ENCODE measurements at places on chromosomes 7 and 10.

- DNase-seq: no peak
Observed at GRCh38 chr7:37420946-37421695, 27.5 kb downstream of the ELMO1 start.

DNA sequence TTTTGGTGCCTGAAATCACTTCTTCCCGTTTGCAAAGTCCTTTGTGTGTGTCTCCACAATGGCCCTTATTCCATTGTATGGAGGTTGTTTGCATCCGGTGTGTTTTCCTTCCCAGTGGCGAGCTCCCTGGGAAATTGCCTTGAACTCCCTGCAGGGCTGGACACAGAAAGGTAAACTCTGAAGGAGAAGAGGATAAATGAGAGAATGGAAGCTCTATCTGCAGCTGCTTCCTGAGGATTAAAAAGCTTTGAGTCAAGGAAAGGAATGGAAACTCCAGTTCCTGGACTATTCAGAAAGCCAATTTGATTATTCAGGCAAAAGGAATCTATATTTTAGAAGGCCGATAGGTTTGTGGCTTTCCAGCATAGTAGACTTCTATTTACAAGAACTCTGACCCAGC, 4.4 kb upstream of the GRK5 start:
- DNase-seq: no peak

GRCh38 chr10:49613882-49614241, at the start of gene CHAT:
TSS of gene CHAT (plus strand) at chr10:49614037. CDS start at chr10:49614190, 153 bp downstream.
- DNase-seq: no peak

- no peak for DNase-seq
Observed at GRCh38 chr10:71600849-71601248, 118.7 kb downstream of the C10orf105 start.

DNA sequence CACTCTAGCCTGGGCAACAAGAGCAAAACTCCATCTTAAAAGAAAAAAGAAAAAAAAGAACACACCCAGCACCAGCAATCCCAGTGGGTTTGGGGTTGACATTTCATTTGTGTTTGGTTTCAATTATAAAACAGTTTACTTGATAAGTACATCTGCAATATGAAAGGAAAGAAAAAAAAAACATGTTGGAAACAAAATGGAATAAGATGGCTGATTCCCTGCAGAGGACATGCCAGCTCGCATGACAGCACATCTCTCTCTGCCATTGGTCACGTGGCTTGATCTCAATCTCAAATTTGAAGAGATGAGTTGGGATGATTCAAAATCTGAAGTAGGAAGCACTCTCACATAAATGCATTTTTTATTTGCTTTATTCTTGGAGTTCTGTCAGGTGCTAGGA, 28.0 kb downstream of the MYOF start:
- no peak for DNase-seq

DNA sequence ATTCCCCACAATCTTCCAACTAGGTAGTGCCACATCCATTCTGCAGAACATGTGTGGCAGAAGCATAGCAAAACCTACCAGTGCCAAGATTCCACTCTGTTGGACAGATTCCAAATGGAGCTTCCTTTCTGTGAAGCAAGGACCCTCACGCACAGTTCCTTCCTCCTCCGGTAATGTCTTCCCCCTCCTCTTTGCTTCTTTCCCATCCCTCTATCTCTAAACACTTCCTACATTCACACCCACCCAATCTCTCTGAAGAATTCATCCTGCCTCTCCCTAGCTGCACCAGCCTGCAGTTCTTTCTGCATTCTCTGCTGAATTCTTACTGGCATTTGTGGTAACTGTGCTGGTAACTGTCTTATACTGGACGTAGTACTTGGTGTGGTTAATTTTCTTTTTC, 124.9 kb downstream of the RNLS start:
- no peak for DNase-seq

GRCh38 chr10:128774979-128775378, 648.8 kb upstream of the MKI67 start:
- DNase-seq: no peak

DNA sequence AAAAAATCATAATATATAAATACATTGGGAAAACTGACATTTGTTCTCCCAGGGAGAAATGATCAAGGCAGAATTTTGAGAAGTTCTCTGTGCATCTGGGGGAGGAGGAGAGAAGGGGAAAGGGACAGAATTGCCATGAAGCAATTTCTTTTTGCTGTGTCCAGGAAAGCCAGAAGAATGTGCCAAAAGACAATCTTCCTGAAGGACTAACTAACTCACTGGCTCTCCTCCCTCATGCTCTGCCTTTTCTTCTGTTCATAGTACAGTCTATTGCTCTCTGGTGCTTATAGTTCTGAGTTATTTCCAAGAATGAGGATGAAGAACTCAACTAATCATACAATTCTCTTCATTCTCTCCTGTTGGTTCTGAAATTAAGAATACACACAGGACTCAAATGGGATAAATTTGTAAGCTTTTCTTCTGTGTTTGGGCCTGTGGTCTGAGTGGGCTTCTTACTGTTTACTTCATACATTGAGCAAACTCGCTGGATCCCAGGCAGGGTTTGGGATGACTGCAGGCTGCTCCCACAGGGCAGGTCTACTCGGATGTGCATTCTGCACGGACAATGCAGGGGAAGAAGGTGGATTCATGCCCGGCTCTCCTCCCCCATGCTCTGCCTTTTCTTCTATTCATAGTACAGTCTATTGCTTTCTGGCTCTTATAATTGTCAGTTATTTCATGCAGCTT, 22.2 kb upstream of the FAM171A1 start:
- DNase-seq: no peak

GRCh38 chr10:44979281-44980191, 927 bp upstream of the DEPP1 start:
- no peak for DNase-seq

DNA sequence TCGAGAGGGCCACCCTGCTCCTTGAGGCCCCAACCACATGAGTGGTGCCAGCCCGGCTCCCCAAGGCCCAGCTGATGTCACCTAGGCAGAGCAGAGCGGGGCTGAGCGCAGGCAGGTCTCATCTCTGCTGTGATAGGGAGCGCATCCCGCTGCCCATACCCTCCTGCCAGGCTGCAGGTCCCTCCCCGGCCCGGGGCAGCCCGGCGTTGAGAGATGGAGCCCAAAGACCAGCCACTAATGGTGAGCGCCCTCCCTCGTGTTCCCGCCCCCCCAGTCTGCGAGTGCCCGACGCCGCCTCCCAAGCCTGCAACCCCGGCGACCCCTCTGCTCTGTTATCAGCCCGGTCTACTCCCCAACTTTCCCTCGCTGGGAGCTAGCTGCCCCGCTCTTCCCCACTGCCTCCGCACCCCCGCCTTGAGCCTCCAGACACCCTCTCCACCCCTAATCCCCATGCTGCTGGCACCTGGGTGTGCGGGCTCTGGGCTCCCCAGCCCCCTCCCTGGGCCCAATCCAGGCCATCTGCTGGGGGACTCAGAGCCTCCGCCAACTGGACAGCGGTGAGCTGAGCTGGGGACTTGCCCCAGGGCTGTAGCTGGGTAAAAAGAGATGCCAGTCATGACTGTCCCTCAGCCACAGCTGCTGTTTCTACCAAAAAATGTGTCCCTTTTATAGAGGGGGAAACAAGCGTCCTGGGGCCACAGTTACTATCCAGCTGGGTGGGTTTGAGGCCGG, 19.7 kb upstream of the CHST12 start:
- DNase-seq: no peak

GRCh38 chr7:92631067-92631849, 41.1 kb upstream of the FAM133B start:
- DNase-seq: no peak

DNA sequence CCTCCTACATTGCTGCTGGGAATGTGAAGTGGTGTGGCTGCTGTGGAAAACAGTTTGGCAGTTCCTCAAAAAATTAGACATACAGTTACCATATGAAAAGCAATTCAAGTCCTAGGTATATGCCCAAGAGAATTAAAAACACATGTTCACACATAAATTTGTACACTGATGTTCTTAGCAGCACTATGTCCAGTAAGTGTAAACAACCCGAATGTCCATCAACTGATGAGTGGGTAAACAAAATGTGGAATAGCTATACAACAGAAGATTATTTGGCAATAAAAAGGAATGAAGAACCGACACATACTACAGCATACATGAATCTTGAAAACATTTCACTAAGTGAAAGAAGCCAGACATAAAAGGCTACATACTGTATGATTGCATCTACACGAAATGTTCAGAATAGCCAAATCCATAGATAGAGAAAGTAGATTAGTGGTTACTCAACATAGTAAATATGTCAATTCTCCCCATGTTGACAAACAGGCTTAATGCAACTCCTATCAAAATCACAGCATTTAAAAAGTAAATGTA, 17.2 kb downstream of the CEP41 start:
- DNase-seq: no peak

GRCh38 chr10:91596825-91597196, 36.1 kb downstream of the PPP1R3C start:
- DNase-seq: no peak

- no peak for DNase-seq
Observed at GRCh38 chr7:37441816-37442215, 6.8 kb downstream of the ELMO1 start.

DNA sequence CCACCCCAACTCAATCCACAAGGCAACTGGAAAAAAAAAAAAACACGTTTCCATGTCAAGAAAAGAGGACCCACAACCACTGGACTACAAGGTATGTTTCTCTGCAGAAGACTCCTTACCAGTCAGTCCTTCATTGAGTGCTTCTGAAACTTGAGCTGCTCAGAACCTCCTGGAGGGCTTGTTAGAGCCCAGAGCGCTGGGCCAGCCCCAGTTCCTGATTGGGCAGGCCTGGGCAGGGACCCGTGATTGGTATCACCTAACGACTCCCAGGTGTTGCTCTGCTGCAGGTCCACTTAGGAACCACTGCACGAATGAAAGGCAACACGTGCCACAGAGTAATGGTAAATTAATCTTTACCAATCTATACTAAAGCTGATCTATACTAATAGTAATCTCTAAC, 473 bp upstream of the CCDC201 start:
- no peak for DNase-seq

GRCh38 chr10:78547397-78547796, 513.7 kb downstream of the RPS24 start:
- no peak for DNase-seq

GRCh38 chr7:50212666-50213621, 91.6 kb upstream of the IKZF1 start:
- no peak for DNase-seq

DNA sequence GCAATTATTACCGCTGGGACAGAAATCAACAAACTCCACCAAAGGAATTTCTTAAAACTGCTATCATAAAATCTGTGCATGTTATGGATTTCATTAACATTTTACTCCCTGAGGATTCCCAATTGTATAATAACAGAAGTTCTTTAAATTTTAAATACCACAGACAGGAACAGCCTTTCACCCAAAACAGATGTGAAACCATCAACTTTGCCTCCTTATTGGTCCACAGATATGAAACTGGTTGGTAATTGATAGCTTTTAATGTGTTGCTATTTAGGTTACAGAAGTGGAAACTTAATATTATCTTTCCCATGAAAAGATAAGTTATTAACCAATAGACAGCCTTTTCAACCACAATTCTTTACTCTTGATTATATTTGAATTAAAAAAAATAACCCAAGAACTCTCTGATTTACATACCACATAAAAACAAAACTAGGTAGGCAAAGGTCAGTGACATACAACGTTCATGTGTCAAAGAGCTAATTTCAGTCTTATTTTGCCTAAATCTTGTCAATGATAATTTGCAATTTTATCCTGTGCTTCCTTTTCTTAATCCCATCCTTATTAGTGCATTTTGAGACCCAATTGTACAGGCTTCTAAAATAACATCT, 90.0 kb downstream of the NRP1 start:
- no peak for DNase-seq

- DNase-seq: no peak
Observed at GRCh38 chr10:4804465-4804864, 21.5 kb upstream of the AKR1E2 start.

GRCh38 chr7:80583901-80584300, 54.5 kb upstream of the CD36 start:
- no peak for DNase-seq

- DNase-seq: no peak
Observed at GRCh38 chr10:97821308-97822038, 28.2 kb upstream of the GOLGA7B start.

GRCh38 chr7:12783421-12784095, 96.1 kb downstream of the ARL4A start:
- DNase-seq: no peak

GRCh38 chr10:17181751-17182150, 19.7 kb downstream of the TRDMT1 start:
- no peak for DNase-seq

- DNase-seq: no peak
Observed at GRCh38 chr10:104903433-104903832, 262.3 kb downstream of the SORCS3 start.
